ENCODE measurements at places on chromosomes 2 and 18.

- no peak for DNase-seq
These were observed 737.6 kb upstream of the TMEFF2 start for GRCh38 chr2:192932376-192932775.

DNA sequence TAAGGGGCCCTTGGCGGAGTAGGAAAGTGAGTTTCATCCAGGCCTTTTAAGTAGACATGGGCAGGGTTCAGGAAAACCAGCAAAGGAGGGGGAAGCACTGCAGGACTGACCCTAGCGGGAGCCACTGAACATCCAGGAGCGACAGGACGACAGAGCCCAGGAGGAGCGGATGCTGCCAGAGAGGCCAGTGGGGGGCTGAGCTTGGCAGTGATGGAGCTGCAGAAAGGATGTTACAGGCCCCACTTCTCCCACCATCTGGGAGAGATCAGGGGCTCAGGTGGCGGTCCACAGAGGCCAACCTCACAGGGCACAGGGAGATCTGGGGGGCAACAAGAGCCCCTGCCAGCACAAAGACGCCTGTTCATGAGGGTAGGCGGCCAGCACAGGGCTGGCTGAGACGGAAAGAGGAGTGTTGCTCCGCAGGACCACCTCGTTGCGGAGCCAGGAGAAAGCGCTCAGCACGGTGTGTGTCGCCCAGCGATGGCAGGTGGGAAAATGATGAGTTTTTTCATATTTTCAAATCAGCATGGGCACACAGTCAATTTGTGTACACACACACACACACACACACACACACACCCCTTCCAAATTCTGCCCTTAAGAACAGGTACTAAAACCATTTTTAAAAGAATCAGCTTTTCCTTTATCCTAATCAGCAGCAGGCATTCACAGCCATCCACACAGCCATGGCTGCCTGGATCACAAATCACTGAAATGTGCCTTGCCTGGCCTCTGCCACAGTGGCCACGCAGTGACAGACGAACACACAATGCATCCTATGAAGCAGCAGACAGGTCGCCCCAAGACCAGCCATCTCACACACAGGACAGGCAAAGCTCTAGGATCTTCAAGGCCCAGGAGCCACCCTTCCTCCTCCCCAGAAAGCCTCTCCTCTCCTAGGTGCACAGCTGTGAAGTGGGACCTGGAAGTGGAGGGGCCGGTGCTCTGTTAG is 63.2 kb downstream of the NDUFA10 start:
- no peak for DNase-seq

- no peak for DNase-seq
These were observed 134.8 kb upstream of the DOCK10 start for GRCh38 chr2:225177098-225177497.

DNA sequence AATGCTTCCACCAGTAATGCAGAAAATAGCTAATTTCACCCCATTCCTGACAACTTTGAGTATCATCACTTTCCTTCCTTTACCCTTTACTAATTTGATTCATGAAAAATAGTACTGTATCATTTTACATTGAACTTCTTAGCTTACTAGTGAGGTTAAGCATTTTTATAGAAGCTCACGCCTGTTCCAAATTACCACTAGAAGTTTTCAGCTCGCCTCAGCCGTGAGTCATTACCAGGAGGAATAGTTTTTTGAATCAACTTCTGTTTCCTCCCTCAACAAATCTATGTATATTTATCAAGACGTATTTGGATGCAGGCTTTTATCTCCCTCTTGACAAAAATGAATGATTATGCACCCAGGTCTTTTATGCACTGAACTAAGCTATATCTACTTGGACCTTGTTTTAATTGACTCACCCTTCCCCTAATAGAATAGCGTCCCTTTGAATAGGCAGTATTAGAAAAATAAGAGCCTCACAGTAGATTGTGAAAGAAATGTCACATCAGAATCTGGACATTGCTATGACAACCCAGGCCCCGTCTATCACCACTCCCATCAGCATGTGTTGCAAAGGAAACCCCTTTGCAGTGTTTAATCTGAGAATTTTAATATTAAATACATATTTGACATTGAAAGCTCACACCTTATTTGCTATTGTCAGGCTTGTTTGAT is 207.4 kb upstream of the NRP2 start:
- DNase-seq = no peak

- no peak for DNase-seq
These were observed 107.2 kb upstream of the SPRED2 start for GRCh38 chr2:65539633-65540032.

- no peak for DNase-seq
These were observed 36.3 kb downstream of the SMAD2 start for GRCh38 chr18:47893939-47894699.

DNA sequence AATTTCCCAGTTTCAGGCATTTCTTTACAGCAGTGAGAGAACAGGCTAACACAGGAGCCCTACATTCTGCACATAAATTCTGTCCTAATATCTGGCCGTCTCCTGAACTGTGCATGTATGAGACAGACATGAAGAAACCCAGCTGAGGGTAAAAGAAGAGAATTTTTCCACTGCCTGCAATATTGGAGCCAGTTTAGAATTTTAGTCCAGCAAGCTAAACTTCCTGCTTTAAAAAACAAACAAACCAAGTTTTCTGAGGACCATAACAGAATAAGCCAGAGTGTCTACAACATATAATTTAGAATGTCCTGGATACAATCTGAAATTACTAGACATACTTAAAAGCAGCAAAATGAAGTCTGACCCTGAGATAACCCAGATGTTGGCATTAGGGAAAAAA is 215.1 kb upstream of the KLHL29 start:
- no peak for DNase-seq

- DNase-seq = peak; percentile 30
These were observed 20.8 kb upstream of the TMX3 start for GRCh38 chr18:68735483-68736343.

GRCh38 chr2:17228461-17228860 is 289.8 kb downstream of the RAD51AP2 start:
- DNase-seq = no peak

GRCh38 chr2:9347411-9347881 is 75.9 kb downstream of the ITGB1BP1 start:
- DNase-seq = no peak

DNA sequence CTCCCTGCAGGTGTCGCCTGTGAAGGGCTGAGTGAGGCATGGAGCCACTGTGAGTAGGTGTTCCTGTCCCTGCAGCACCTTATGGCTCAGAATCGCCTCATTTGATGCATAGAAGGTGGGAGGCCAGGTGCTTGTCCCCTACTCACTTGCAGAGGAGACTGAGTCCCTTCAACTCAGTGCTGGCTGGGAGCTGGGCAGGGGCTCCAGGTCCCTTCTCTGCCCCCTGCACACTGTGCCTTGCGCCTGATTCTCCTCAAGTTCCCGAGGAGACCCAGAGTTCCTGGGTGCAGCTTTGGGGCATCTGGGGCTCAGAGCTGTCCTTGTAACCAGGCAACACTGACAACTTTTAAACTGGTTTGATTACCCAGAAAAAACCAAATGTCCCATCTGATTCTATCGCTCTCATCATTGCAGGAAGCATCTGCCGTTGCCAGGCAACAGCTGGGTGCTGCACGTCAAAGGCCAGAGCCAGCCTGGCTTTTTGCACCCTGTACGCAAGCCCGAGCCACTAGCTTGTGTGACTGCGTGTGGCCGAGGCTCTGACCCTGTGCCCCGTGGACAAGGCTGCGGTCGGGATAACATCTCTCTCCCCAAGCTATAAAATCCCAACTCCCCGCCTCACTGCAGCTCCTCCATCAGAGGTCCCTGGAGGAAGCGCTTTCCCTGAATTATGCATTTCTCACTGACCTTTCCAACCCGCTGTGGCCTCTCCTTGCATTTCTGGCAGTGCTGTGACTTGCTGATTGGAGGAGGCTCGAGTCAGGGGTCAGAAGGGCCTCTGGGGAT is 130.8 kb upstream of the HDAC4 start:
- DNase-seq = peak; percentile 67

GRCh38 chr2:113920996-113921395 is 31.1 kb downstream of the ACTR3 start:
- no peak for DNase-seq

GRCh38 chr2:195562570-195563566 is 94.2 kb upstream of the SLC39A10 start:
- DNase-seq = peak; percentile 54

- no peak for DNase-seq
These were observed 19.2 kb downstream of the TMEM185B start for GRCh38 chr2:120204022-120204405.

GRCh38 chr2:213015387-213016165 is 135.8 kb downstream of the IKZF2 start:
- DNase-seq = no peak

DNA sequence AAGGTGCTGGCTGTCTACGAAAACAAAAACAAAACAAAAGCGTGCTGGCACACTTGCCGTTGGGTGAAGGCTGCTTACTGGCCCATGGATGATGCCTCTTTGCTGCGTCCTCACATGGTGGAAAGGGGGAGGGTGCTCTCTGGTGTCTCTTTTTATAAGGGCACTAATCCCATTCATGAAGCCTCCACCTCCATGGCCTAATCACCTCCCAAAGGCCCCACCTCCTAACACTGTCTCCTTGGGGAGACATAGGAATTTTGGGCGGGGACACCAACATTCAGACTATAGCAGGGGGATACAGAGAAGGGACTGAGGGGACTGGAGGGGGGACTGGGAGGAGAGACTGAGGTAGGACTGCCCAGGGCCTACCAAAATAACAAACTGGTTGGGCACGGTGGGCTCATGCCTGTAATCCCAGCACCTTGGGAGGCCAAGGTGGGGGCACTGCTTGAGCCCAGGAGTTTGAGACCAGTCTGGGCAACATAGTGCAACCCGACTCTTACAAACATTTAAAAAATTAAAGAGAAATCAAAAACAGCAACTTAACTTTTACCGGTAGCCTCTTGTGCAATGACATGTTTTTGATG is 14.5 kb downstream of the PTMA start:
- no peak for DNase-seq

- DNase-seq = no peak
These were observed 895.4 kb downstream of the CNTNAP5 start for GRCh38 chr2:124920448-124920847.

DNA sequence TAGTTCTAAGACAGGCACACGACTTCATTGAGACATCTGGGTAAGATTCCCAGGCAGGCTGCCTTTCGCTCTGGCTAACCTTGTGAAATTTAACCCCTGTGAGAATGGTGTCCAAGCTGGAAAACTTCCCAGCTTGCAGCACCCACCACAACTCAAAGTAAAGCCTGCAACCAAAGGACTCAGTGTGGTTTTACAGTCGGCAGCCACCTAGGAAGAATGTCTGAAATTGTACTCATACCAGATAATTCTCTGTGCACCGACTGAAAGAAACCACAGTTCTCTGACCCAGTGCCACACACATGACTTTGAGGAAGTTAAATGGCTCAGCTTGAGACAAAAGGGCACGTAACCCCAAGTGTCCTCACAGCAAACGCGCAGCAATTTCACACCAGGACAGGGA is 125.7 kb downstream of the RBMS1 start:
- DNase-seq = no peak

Measured in H7 (cell line).